ENCODE measurements at places on chromosomes 2 and 18. TPM values are rescaled to one million over a fixed set of nuclear protein-coding genes. Genes with fewer than 3 reads are reported as not detected.

KCNK3 gene
- total RNA-seq, result not detected

DLX1 gene
- total RNA-seq, result not detected

CRYBA2 gene
- total RNA-seq, result not detected

SLC35G4 gene
- total RNA-seq, result not detected

VIT gene
- not detected for total RNA-seq
